Esophagus squamous epithelium (tissue), 5 donors: ENCODE measurements at places on chromosomes 7 and 10.

DNA sequence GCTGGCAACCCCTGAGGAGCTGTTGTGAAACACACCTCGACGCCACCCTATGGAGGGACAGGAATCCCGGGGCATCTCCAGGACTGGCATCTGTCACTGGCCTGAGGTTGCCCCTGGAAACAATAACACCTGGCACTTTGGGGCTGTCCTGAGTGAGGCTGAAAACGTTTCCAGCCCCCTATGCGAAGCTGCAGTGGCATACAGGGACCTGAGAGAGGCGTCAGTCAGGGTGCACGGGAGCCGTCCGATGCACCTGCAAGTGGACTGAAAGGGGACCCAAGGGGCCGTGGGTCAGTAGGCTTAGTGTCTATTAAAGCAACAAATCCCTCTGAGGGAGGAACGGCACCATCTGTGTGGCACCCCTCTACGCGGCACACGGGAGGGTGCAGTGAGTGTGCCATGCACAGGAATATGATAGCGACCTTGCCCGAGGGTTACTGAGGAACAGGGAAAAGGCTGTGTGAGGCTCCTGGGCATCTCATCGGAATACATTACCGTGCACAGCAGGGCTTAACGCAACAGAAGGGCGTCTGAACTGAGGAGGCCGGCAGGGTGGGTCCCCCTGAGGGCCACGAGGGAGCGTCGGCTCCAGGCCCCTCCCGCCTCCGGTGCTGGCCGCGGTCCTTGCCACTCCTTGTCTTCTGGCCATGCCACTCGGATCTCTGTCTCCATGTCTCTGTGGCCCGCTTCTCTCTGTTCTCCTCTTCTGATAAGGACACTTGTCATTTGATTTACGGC, 50.4 kb downstream of the FOXL3 start:
- no peak for DNase-seq

DNA sequence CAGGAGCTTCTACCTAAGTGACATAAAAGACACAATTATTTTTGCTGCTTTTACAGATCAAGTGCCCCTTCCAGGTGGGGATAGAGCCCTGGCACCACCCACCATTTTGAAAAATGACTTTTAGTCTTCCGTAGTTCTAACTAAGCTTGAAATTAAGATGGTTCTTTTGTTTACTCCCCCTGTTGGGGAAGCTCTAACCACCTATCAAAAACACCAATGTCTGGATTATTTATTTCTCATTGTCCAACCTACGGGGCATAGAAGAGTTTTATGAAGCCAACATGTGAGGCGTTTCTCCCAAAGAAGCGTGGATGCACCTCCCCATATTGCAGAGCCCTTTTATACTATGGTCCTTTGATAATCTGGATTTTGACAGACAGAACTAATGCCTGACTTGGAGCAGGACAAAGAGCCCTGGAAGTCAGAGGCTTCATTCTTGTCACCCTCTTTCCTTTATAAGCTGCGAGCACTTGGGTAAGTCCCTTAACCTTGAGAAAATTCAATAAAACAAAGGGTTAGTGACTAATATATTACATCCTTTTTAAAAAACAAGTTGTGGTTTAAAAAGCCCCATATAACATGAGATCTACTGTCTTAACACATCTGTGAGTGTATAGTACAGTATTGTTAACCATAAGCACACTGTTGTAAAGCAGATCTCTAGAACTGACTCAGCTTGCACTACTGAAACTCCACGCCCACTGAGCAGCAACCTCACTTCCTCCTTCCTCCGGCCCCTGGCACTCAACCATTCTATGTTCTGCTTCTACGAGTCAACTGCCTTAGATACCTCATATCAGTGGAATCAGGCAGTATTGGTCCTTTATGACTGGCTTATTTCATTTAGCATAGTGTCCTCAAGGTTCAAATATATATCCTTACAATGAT, 67.5 kb downstream of the ATXN7L1 start:
- DNase-seq: no peak

- DNase-seq: no peak
These were observed 29.0 kb upstream of the GSDME start for GRCh38 chr7:24786306-24786705.

- no peak for DNase-seq
These were observed 64.3 kb downstream of the MYL10 start for GRCh38 chr7:101564778-101565211.

GRCh38 chr10:45235798-45236220, 79.6 kb downstream of the OR13A1 start:
- DNase-seq: no peak

DNA sequence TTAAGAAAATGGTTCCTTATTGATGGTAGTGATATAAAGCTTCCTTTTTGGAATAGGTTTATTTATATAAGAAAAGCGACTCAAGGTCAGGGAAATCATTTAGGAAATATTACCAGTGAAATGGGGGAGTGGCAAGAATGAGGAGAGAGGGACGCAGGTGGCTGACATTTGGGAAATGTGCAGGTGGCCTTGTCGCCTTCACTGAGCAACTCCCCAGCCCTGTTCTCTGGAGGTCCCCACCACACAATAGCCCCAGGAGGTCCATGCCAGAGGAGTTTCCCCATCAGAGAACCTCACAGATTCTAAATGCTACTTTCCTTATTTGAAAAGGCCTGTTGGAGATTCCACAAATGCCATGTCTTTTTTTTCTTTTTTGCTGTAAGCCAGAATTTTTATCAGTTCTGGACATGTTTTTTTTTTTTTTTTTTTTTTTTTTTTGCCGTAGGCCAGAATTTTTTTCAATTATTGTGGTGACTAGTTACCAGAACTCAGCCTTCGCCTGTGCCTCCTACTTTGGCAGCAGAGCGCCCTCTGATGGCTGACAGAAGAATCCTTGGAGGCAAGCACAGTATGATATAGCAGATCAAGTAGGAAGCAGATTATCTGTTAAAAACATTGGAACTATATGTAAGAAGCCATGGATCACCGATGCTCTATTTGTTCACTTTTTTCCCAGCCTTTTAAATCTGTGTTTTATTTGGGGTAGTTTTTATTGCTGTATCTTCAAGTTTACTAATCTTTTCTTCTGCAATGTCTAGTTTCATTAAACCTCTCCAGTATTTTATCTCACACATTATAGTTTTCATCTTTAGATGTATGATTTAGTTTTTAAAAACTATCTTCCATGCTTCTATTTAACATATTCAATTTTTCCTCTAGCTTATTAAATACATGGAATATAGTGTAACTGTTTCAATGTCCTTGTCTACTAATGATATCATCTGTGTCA, 18.6 kb downstream of the OPALIN start:
- DNase-seq: no peak

GRCh38 chr7:20597339-20597738, 18.1 kb upstream of the ABCB5 start:
- no peak for DNase-seq

GRCh38 chr10:133164816-133165555, 5.0 kb downstream of the KNDC1 start:
- DNase-seq: no peak

DNA sequence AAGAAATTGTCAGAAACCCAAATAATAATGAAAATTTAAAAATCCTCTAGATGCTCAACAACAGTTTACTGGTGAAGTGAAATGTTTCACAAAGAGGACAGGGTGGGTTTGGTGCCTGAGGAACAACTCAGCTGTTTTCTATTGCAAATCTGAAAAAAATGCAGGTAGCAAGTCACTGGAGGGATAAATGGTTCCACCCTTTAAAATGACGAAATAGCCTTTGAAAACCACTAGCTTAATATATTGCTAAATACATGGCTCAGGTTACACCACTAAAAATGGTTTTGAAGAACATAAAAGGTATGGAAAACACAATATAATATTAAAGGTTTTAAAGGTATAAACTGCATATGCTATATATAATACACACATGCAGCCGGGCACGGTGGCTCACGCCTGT, 69.5 kb downstream of the LMBR1 start:
- no peak for DNase-seq

DNA sequence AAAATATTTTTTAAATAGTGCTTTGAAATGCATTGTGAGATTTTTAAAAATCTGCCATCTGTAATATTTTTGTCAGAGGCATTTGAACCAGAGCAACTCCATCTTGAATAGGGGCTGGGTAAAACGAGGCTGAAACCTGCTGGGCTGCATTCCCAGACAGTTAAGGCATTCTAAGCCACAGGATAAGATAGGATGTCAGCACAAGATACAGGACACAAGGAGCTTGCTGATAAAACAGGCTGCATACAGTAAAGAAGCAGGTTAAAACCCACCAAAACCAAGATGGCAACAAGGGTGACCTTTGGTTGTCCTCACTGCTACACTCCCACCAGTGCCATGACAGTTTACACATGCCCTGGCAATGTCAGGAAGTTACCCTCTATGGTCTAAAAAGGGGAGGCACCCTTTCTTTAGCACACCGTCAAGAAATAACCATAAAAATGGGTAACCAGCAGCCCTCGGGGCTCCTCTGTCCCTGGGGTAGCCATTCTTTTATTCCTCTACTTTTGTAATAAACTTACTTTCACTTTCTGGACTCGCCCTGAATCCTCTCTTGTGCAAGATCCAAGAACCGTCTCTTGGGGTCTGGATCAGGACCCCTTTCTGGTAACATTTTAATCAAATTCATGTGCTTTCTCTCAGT, 273.7 kb downstream of the SEMA3D start:
- no peak for DNase-seq

DNA sequence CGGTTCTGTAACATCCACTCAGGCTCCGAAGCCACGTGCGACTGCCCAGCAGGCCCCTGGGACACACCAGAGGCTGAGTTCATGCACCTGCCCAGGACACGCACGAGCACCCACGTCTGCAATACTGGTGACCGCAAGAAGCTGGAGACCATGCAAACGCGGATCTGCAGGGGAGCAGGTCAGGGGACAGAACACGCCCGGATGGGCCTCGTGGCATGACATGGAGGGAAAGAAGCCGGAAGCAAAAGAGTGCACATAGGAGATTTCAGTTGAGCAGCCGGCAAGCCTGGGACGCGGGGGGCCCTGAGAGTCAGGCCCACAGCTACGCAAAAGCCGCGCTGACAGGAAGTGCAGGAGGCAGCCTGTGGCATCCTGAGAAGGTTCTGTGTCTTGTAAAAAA, 73.7 kb downstream of the FOXL3 start:
- no peak for DNase-seq

DNA sequence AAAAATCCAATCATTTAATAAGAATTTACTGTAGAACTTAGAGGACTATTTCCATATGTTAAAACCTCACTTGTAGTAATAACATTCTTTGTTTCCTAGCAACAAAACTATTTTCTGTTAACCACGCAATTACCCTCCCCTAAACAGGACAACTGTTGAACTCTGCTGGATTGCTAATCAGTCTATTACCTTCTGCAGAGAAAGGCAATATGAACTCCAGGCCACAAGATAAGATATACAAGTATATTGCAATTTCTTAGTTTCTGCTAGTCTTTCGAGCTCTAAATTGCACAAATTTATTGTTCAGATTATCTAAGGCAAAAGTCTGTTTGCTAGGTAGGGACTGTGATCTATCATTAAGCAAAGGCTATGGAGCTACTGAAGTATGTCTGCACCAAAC, 920.1 kb upstream of the LRRN3 start:
- no peak for DNase-seq

DNA sequence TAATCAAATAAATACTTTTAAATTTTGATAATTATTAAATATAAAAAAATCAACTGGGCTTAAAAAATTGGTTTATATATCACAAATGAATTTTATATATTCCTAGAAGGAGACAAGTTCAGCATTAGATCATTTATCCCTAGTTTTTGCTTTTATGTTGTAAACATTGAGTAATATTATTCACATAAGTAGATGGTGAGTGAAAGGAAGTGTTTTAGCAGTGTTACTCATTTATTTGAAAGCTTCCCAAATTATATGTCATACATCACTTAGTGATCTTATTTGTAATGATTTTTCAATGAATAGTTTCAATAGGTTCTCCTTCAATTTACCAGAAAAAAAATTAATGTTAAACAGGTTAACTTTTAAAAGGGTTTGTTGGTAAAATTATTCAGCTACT, 15.8 kb downstream of the KLLN start:
- DNase-seq: no peak

DNA sequence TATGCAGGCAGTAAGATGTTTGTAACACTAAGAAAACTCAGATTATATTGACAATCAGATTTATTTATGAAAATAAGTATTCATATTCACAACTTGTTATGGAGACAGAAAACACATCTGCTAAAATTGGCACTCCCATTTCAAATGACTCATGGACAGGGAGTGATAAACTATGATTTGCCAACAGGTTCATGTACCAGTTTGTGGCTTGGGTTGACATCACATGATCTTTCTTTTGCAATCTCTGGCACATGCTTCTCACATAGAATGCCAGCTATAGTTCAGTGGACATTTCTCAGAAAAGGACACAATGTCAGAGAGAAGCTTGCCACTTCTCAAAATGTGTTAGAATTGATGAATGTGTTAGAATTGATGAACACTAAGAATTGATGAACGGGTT, 663.2 kb upstream of the ANKRD30A start:
- no peak for DNase-seq

DNA sequence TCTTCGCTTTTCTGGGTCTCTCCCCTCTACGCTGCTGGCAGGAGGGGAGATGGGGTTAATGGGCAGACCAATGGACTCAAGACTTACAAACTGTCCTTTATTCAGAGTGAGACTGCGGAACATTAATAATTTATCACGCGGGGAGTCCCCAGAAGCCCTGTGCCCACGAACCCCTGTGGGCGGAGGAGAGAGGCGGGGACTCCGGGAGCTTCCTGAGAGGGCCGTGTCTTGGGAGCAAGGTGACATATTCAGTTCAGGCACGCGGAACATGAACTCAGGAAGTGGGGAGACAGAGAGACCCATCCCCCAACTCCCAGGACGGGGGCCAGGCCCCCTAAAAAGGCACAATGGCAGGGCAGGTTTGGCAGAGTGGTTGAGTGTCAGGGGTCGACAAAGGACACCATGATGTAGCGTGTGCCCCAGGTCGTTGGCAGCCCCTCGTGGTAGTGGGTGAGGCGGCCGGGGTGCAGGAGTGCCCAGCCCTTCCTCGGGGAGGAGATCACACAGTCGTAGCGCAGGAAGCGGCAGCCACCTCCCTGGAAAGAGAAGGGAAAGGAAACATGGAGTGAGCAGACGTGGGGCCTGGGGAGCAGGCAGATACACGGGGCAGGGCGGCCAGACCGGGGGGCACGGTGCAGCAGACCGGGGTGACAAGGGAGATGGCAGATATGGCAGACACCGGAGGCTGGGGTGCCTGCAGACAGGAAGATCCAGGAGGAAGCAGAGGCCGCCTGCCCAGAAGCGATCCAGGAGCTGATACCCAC, 5.2 kb upstream of the MOGAT3 start:
- DNase-seq: no peak
